ENCODE measurements at places on chromosomes 16 and 17. TPM values are rescaled to one million over a fixed set of nuclear protein-coding genes. Genes with fewer than 3 reads are reported as not detected.

Gene KREMEN2
- total RNA-seq: 1.3 TPM

Gene POLG2
- total RNA-seq: 8.3 TPM

Gene WFDC1
- total RNA-seq: 0.30 TPM

Gene SNAI3
- total RNA-seq: not detected

Gene OTOA
- total RNA-seq: not detected

Gene ERAL1
- total RNA-seq: 38.4 TPM

Gene PDILT
- not detected for total RNA-seq

DNA sequence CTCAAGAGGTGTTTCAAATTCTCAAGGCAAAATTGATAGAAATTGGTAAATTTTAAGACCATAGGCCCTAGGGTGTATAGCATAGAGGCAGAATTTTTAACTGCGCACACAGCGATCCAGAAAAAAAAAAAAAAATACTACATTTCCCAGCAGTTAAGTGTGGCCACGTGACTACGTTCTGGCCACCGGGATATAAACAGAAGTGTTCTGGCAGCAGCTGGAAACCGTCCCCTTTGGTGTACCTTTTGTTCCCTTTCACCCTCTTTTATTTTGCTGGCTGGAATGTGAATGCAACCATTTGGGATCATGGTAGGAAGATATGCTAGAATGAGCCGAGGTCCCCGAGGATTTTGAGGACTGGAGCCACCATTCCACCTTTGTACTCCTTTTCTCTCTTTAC, 52.7 kb upstream of the AKAP1 start:
- DNase-seq: no peak

DNA sequence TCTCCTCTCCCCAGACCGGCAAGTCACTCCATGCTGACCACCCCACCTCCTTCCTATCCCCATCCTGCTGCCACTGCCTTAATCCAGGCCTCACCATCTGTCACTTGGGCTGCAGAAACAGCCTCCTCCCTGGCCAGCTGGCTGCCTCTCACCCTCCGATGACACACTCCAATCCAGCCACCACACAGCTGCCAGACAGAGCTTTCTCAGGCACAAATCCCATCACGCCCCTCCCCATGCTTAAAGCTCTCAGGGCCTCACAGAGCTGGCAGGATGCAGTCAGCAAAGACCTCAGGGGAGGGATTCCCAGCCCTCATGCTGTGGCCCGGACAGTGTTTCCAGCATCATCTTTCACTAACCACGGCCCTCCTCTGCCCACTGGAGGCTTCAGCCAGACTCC, 13.7 kb downstream of the CAMKK1 start:
- DNase-seq: peak; percentile 63

DNA sequence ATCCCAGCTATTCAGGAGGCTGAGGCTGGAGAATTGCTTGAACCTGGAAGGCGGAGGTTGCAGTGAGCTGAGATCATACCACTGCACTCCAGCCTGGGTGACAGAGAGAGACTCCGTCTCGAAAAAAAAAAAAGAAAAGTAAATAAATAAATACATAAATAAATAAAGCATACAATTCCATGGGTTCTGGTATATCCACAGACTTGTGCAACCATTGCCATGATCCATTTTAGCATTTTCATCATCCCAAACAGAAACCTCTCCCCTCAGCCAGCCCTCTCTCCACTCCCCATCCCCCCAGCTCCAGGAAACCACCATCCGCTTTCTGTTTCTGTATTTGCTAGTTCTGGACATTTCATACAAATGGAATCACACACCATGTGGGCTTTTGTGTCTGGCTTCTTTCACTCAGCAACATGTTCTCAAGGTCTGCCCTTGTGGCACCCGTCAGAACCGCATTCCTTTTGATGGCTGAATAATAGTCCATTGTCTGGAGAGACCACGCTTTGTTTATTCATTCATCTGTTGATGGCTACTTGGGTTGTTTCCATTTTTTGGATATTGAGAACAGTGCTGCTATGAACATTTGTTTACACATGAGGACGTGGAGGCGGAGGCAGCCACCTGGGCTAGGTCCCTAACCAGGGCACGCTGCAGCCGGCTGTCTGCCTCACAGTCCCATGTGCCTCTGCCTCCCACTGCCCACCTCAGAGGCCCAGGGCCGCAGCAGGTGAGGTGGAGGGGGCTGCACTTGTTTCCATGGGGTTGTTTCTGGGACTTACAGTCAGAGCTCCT, 76.2 kb downstream of the NT5M start:
- DNase-seq: no peak

- peak; percentile 23 for DNase-seq
Measured at GRCh38 chr17:42378959-42379594, 9.2 kb downstream of the STAT3 start.

DNA sequence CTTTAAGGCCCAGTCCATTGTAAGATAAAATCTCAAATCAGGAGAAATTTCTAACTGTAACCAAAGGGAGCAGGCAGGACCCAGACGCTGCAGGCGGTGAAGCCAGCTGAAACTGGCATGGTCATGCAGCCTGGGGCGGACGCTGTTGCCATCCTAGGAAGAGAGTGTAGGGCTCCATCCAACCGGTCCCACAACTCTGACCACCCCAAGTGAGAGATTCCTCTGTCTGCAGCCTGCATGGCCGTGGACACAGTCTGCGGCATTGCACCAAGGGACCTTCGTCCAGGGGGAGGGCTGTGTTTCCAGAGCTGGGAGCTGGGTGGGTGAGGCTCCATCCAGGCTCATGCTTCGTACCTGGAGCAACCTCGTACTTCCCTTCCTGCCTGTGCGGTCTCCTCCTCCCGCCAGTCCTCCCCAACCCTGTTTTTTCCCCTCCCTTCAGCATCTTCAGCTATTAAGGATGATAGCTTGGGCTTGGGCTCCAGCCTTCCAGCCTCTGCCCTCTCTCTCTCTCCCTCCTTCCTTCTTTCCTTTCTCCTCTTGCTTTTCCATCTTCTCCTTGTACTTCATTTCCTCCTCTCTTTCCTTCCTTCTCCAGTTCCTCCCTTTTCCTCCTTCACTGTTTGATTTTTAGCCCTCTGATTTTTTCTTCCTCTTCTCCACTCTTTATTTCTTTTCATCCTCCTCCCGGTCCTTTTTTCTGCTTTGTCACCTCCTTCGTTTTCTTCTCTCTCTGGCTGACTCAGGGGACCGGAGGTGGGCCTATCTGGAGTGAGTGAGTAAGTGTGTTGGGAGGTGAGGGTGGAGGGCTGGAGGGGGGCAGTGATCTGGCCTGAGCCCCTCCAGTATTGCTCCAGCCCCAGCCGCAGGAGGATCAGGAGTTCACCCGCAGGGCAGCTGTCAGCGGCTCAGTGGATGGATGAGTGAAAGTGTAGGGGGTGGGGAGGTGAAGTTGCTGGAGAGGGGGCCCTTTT, 17.0 kb upstream of the LHX1 start:
- peak; percentile 87 for DNase-seq

DNA sequence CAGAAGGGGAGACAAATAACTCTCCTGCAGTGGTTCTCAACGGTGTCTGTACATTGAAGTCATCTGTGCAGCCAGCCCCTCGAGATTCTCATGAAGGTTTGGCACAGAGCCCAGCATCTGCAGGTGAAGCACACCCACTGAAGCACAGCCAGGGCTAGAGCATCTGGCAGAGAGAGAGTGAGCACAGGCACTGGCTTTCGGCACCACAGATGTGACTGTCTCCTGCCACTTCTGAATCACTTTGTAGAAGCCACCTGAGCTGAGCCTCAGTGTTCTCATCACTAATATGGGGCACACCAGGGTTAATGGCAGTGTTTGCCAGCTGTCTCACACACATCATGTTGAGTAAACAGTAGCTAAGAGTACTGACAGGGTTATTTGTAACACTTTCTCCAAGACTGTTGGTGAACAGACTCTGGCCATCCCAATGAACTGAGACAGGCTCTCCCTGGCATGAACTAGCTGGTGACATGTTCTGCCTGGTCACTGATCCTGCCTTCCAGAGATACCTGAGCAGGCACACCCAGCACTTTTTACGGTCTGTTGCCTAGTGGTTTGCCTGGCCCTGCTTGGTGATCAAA, 10.9 kb downstream of the HSPB9 start:
- DNase-seq: peak; percentile 25

- DNase-seq: no peak
Measured at GRCh38 chr16:78100112-78100467, 636 bp downstream of the WWOX start.

DNA sequence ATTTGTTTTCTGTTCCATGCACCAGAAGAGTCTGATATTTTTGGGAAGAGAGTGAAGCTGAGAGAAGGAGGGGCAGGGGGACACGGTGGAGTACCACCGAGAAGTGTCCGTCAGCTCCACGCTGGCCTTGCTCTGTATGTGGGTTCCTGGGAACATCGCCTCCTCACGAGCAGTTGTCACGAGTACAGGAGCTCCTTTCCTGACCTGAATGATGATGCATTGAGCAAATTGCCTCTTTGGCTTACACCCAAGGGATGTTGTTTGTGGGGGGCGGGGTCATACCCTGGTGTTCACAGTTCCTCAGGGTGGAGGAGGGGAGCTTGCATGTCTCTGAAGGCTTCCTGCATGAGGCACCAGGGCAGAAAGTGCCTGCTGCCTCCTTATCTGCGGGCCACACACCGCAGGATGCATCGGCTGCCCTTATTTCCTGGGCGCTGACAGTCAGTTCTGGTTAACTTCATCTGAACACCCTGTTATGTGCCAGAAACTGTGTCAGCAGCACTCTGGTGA, 36.2 kb downstream of the RGS9 start:
- DNase-seq: peak; percentile 81

- DNase-seq: peak; percentile 0
Measured at GRCh38 chr16:25838724-25839186, 147.0 kb downstream of the HS3ST4 start.

- no peak for DNase-seq
Measured at GRCh38 chr16:77943801-77944200, 78.5 kb upstream of the CLEC3A start.

GRCh38 chr16:30829130-30830071, 42.4 kb upstream of the ZNF629 start:
- no peak for DNase-seq

- no peak for DNase-seq
Measured at GRCh38 chr17:66737524-66737923, 97.4 kb upstream of the CACNG5 start.

DNA sequence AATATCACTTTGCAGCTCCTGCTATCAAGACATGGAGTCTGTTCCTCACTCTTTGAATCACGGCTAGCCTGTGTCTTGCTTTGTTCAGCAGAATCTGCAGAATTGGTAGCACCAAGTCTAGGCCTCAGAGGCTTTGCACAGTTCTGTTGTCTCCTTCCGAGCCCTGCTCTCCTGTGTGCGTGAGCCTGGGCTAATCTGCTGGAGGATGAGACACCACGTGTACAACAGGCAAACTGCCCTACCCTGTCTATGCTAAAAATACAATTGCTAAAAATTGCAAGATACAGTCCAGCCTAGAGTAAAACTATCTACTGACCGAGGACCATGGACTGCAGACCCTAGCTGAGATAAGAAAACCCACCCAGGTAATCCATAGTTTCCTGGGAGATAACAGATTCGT, 484.7 kb downstream of the NPIPA7 start:
- DNase-seq: no peak

DNA sequence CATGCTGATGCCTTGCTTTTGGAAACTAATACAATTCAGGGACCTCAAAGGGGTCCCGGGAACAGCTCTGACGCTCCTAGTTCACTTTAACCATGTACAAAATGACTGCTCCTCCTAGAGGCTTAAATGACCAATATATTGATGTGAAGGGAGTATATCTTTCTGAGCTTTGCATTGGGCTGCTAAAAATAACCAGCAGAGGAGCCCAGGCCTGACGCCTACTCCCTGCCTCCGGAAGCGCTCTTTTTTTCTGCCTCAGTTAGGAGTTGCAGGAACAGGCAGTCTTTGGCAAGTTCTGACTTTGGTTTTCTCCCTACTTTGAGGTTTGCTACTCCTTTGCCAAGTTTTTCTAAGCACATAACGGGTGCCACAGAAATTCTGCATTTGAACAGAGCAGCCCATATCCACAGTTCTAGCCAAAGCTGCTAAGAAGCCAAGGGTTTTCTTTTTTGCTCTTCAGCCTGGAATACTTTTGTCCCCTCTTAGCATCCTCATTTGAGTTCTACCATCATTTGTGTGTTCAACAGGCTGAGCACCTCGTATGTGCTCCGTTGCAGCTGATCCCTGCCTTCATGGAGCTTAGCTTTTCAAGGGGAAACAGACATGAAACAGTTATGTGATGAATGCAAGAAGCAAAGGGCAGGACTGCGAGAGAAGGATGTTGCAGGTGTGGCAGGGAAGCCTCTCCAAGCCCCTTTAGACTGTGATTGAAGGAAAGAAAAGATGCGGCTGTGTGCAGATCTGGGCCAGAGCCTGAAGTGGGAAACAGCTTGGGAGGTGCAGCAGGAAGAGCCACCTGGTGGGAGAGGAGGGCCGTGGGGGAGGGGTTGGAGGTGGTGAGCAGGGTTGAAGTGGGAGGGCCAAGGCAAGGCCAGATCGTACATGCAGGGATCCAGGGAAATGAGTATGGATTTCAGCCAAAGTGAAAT, 2.8 kb upstream of the NAGPA start:
- no peak for DNase-seq

- DNase-seq: no peak
Measured at GRCh38 chr16:30394592-30395154, 547 bp upstream of the ZNF48 start.

DNA sequence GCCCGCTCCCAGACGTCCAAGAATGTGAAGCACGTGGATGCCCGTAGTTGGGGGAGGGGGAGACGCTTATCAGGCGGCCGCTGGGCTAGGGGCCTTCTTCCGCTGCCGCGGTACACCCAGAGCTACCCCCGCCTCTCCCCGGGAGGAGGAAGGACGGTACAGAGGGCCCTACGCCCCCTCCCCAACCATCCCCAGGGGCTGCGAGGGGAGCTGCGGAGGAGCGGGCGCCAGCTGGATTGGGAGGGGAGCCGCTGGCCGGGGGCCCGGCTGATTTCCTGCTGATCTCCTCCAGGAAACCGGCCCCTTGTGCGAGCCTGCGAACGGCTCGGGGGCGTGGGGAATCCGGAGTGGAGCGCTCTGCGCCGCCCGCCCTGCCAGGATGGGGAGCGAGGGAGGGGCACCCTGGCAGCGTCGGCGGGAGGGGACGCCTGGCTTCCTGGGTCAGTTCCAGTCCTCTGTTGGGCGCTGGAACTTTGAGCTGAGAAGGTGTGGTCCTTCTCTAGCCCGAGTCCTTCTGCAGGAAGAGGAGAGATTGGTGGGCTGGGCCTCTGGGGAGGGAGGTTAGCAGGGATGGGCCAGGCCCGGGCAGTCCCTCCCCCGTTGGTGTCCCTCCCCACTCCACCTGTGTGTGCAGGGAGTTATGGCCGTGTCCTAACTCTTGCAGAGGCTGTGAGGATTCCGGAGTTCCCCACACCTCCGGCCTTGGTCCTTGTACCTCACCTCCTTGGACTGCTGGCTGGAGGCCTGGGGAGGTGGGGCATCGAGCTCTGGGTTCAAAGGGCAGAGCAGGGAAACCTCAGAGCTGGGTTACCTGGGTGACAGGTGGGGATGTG, 19.2 kb downstream of the GJD3 start:
- DNase-seq: no peak

GRCh38 chr17:16879686-16880085, 92.2 kb downstream of the TNFRSF13B start:
- DNase-seq: no peak

- DNase-seq: no peak
Measured at GRCh38 chr16:3797473-3797872, 80.1 kb upstream of the TRAP1 start.

GRCh38 chr16:78438632-78439031, 339.2 kb downstream of the WWOX start:
- DNase-seq: no peak

- DNase-seq: no peak
Measured at GRCh38 chr16:31214708-31215286, 878 bp downstream of the TRIM72 start.

GRCh38 chr17:34711646-34712045, 132.3 kb downstream of the TMEM132E start:
- DNase-seq: no peak

GRCh38 chr17:17567631-17568030, 23.9 kb downstream of the PEMT start:
- no peak for DNase-seq

- DNase-seq: peak; percentile 3
Measured at GRCh38 chr17:50218071-50218759, 16.8 kb upstream of the COL1A1 start.

All from Daoy (cell line).